IMR-90 (cell line): ENCODE measurements at places on chromosomes 5 and 9. TPM values are rescaled to one million over a fixed set of nuclear protein-coding genes. Genes with fewer than 3 reads are reported as not detected.
A peak's percentile ranks its signal among the peaks of the same experiment; 100 is the strongest.

DNA sequence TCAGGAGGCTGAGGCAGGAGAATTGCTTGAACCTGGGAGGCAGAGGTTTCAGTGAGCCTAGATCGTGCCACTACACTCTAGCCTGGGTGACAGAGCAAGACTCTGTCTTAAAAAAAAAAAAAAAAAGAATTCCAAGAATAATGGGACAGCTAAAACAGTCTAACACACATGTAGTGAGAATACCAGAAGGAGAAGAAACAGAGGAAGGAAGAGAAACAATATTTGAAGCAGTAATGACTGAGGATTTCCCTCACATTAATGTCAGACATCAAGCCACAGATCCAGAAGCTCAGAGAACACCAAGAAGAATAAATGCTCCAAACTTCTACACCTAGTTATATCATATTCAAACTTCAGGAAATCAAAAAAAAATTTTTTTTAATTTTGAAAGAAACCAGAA is 47.1 kb upstream of the EFNA5 start:
- H3K4me3 ChIP-seq: no peak overlapping the region
- H3K27me3 ChIP-seq: no peaks in the 10 kb centered on the region

MAMDC4 gene
- 0.18 and 0.28 TPM in 2 replicates for total RNA-seq

SHC3 gene
- total RNA-seq: 13.3 and 13.9 TPM in 2 replicates

NPR3 gene
- total RNA-seq: 88.2 and 89.4 TPM in 2 replicates

BASP1 gene
- total RNA-seq: 39.6 and 70.5 TPM in 2 replicates

- no peak overlapping the region for H3K4me3 ChIP-seq
- no peaks in the 10 kb centered on the region for H3K4me1 ChIP-seq
- H3K27me3 ChIP-seq: no peaks in the 10 kb centered on the region
Observed at GRCh38 chr9:69115621-69116020, 58.5 kb upstream of the TJP2 start.

- H3K4me3 ChIP-seq: no peak overlapping the region
- peaks cover 2% of the 10 kb centered on the region; the same call in 1 of the 2 replicates for H3K4me1 ChIP-seq
- peaks cover 85% of the 10 kb centered on the region for H3K27me3 ChIP-seq
Observed at GRCh38 chr9:133525677-133526076, 918 bp upstream of the MYMK start.

- H3K27me3 ChIP-seq: no peaks in the 10 kb centered on the region
- DNase-seq: peak; percentile 78
- H3K36me3 ChIP-seq: no peaks in the 10 kb centered on the region
- H3K4me1 ChIP-seq: peaks cover 4% of the 10 kb centered on the region; the same call in 1 of the 2 replicates
Observed at GRCh38 chr5:159061179-159061796, 38.4 kb downstream of the EBF1 start.

DNA sequence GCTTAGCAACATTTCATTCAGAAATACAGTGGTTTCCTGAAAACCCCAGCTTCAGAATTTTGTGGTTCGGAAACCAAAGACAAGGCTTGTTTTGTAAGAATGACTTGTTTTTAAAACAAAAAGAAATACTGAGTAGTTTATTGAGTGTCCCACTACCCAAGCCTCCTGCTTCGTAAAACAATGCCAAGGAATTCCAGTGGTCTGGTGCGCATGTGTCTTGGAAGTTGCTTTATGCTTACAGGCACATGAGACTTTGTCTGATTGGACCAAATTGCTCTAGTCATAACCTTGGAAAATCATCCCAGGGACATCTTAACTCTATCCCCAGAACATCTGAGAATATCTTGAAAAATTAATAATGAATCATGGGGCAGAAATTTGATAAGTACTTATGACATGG is 77.1 kb upstream of the FST start:
- no peak overlapping the region for H3K4me3 ChIP-seq
- peaks cover 22% of the 10 kb centered on the region for H3K4me1 ChIP-seq
- no peaks in the 10 kb centered on the region for H3K27me3 ChIP-seq

MCTP1 gene
- 0.56 TPM in 1 of 2 replicates, not detected in the other for total RNA-seq

GRCh38 chr5:59620535-59621212 is 272.9 kb downstream of the PDE4D start:
- H3K36me3 ChIP-seq: no peaks in the 10 kb centered on the region
- H3K4me3 ChIP-seq: no peak overlapping the region
- no peaks in the 10 kb centered on the region for H3K27me3 ChIP-seq
- no peaks in the 10 kb centered on the region for H3K4me1 ChIP-seq

DNA sequence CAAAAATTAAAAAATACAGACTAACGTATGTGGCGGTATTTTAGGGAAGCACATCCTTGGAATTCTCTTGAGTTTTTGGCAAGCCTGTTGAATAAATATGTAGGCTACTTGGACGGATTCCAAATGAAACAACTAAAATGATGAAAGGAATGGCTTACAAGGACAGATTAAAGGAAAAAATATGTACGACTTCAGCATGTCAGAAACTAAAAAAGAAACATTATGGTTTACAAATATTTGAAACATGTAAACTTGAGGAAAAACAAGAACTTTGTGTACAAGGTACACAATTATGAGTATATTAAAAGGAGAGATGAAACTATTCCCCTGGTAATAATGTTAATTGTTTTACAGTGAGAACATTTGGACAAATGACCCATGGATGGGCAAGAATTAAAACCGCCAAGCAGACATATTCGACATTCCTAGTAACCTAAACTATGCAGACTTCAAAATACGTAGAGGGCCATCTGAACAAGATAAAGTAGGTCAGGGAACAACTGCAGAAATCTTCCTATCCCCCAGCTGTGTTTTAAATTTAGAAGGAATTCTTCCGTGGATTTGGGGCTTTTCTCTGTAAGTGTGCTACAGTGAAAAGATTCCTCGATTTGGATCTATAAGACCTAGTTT is 12.5 kb downstream of the EDIL3 start:
- H3K4me3 ChIP-seq: peak overlapping the region; percentile 6; the same call in 1 of the 2 replicates
- peak; percentile 75 for DNase-seq
- peaks cover 7% of the 10 kb centered on the region; the same call in 1 of the 2 replicates for H3K4me1 ChIP-seq
- H3K27ac ChIP-seq: no peak overlapping the region; the same call in 1 of the 2 replicates
- H3K36me3 ChIP-seq: no peaks in the 10 kb centered on the region
- no peaks in the 10 kb centered on the region for H3K27me3 ChIP-seq

GRCh38 chr5:160118349-160119141 is 705 bp downstream of the PWWP2A start:
- no peaks in the 10 kb centered on the region for H3K4me1 ChIP-seq
- H3K36me3 ChIP-seq: peaks cover 6% of the 10 kb centered on the region
- no peaks in the 10 kb centered on the region for H3K27me3 ChIP-seq

PRDM9 gene
- total RNA-seq: not detected in 2 replicates

GRCh38 chr5:58248221-58248620 is 211.7 kb downstream of the PLK2 start:
- H3K4me1 ChIP-seq: peaks cover 3% of the 10 kb centered on the region; the same call in 1 of the 2 replicates
- no peak overlapping the region for H3K27ac ChIP-seq
- no peak overlapping the region for H3K4me3 ChIP-seq
- DNase-seq: no peak

DNA sequence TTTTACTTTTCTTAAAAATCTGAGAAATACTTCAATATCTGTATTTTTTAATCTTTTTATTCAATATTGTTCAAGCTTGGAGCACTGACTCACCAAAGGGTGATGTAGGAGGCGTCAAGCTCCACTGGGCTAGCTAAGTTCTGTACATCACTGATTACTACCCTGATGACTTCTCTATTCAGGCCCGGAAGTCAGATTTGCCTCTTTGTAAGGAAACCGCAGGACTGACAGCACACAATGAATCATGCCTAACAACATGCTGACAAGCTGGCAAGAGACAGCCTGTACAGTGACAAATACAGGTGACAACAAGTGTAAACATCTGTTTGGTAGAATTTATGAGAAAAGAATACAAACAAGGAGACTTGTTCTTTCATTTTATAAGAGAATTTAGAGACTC is 627.9 kb upstream of the RORB start:
- DNase-seq: no peak
- H3K27me3 ChIP-seq: no peaks in the 10 kb centered on the region
- no peak overlapping the region for H3K27ac ChIP-seq
- H3K4me3 ChIP-seq: no peak overlapping the region
- H3K36me3 ChIP-seq: no peaks in the 10 kb centered on the region

CXCL14 gene
- under 0.01 TPM in 1 of 2 replicates, not detected in the other for total RNA-seq
